Keratinocyte (primary cell): ENCODE measurements at places on chromosomes 11 and 22. TPM values are rescaled to one million over a fixed set of nuclear protein-coding genes. Genes with fewer than 3 reads are reported as not detected.

DNA sequence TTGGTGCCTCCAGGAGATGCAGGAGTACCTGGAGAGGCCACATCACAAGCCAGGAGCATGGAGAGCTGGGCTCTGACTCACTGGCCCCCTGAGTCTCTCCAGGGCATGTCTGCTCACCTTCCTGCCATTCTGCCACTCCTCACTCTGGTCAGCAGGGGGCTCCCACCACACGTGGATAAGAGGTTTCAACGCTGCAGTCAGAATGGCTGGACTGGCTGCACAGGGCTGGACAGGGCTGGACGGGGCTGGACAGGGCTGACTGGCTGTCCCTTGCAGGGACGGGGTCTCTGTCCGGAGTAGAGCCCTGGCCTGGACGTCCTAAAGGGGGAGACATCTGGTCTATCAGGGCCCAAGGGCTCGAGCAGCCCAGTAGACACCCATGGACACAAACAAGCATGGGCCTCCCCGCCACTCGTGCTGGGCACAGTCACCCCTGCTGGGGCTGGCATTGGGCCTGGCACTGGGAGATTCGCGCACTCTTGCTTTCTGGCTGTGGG, 34.6 kb downstream of the CYTH4 start:
- no peak for DNase-seq

- DNase-seq, result no peak
Observed at GRCh38 chr11:76005756-76006155, 190.7 kb downstream of the UVRAG start.

DNA sequence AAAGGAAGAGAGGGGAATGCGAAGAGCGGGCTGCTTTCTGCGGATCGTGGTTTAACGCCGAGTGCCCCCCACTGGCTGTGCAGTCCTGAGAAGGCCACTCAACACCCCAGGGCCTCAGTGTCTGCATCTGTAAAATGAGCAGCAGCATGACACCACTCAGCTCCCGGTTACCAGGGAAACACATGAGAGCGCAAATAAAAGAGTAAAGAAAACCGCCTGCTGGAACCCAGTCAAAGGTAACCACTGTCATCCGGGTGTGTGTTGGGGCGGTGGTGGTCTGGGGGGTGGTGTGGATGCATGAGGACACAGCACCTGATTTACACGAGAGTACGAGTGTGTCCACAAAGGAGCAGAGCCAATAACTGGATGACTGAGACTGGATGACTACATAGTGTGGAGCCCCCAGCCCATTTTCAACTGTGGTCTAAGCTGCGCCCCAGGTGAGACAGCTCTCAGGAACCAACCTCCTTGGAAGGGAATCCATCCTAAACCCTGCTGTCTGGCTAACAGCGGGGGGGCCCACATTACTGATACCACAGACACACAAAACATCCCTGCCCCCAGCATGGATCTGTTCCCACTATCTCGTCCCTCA, 5.7 kb downstream of the CELSR1 start:
- no peak for DNase-seq

GRCh38 chr11:125224391-125225021, 60.0 kb downstream of the PKNOX2 start:
- DNase-seq, result no peak

DNA sequence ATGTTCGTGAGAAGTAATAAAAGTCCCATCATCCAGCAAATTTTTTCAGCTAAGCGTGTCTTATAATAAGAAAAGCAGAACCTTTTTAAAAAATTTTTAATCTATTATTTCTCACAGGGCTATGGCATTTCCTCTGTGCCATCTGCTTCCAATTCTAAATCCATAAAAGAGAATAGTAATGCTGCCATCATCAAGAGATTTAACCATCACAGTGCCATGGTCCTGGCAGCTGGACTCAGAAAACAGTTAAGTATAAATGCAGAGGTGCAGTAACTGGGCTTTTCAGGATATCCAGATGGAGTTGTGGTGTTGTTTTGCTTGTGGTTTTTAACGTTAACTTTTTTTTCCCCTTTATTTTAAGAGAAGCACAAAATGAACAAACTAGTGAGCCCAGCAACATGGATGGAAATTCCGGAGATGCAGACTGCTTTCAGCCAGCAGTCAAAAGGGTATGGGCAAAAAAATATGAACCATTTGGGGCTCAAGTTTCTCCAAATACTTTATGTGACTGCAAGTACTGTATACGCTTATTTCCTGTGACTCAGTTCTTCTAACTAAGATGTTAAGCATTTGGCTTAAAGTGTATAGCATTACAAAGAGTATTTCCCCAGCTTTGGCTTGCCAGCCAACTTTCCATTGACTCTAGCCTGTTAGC, 25.2 kb downstream of the GTF2H1 start:
- no peak for DNase-seq

DNA sequence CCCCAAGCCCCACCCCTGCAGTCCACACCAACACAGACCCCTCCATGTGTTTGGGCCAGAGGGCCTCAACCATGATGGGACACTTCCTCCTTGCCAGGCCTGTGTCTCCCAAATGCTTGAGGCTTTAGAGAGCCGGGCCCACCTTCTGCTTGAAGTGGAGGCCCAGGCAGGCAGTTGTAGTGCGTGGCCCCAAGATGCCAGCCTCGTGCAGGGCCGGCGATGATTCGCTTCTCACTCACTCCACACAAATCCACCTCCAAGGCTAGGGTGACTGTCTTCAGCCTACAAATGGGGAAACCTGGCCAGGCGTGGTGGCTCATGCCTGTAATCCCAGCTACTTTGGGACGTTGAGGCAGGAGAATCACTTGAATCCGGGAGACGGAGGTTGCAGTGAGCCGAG, 5.7 kb downstream of the PRR5 start:
- no peak for DNase-seq

DNA sequence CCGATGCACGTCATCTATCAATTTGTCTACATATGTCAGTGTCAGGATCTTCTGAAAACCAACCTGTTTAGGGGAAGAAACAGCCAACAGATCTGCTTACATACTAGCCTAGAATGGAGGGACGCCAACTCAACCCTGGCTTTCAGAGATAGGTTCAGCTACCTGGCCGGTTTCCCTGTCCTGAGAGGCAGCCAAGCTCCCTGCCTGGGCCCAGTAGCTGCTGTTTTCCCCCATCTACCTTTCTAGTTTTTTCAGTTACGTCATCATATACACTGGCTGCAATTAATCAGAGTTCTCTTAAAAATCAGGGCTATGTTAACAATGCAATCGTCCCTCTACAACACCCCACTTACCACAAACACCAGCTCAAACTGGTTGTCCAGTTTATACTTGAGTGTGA, 1.0 kb downstream of the SRPRA start:
- no peak for DNase-seq

DNA sequence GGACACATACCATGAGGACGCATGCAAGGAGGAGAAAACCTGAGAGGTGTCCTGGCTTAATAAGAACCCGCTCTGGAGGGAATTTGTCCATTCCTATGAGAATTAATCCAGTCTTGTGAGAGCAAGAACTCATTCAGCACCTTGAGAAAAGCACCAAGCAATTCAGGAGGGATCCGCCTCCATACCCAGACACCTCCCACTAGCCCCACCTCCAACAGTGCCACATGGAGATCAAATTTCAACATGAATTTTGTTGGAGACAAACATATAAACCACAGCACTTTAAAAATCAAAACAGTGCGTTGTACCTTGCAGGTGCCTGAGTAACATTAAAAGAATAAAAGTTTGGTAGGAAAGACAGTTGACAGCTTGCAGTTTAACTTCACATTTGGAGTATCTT, 11.4 kb downstream of the UBE4A start:
- DNase-seq, result no peak

DNA sequence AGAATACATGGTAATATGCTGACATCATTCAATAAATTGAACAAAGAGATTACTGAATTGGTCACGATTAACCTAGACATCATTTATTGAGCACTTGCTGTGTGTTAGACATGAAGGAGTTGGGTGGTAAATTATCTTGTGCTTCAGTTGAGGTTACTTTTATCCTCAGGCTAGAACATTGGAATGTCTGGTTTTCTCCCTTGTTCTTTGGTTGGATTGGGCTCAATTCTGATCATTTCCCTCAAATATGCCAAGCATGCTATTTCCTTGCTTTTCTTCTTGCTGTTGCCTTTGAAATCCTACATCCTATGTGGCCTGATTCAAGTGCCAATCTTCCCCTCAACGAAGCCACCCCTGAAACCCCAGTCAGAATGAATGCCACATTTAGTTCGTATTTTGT, 65.8 kb downstream of the DEUP1 start:
- DNase-seq, result no peak

GRCh38 chr22:49464037-49464436, 363.6 kb downstream of the BRD1 start:
- no peak for DNase-seq

DNA sequence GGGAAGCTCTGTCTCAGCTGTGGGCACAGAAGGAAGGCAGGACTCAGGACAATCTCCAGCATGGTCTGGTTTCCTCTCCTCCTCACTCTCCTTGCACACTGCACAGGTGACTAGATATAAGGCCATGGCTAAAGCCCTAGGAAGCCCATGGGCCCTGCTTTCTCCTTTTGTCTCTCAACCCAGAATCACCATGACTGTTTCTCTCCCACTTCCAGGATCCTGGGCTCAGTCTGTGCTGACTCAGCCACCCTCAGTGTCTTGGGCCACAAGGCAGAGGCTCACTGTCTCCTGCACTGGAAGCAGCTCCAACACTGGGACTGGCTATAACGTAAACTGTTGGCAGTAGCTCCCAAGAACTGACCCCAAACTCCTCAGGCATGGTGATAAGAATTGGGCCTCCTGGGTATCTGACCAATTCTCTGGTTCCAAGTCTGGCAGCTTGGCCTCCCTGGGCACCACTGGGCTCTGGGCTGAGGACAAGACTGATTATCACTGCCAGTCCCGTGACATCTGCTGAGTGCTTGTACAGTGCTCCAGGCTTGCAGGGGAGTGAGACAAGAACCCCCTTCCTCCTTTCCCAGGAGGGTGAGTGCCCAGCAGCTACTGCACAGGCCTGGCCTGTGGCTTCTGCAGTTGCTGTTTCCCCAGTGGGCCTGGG, 104.0 kb upstream of the TOP3B start:
- no peak for DNase-seq

DNA sequence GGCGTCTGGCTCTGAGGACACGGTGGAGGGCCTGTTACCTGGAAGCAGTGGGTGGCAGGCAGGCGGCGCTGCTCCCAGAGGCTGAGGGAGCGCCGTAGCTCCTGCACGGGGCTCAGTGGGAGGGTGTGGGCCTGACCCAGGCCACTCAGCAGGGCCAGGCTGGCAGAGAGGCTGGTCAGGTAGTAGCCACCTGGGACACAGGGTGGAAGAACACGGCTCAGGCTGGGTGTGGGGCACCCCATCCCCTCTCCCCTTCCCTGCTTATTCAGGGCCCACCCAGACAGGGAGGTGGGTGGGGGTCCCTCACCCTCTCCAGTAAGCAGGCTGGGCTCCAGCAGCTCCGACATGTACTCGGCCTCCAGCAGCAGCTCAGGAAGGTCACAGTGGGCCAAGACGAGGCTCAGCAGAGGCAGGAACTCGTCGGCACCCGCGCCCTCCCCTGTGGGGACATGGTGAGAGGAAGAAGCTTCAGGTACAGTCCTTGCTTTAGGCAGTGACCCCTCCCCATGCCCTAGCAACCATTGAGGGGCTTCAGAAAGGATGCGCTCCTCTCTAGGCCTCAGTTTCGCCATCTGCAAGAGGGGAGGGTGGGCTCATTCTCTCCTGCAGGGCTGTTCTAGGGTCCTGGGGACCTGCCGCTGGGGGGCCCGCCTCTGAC, 2.9 kb downstream of the RIN1 start:
- no peak for DNase-seq

DNA sequence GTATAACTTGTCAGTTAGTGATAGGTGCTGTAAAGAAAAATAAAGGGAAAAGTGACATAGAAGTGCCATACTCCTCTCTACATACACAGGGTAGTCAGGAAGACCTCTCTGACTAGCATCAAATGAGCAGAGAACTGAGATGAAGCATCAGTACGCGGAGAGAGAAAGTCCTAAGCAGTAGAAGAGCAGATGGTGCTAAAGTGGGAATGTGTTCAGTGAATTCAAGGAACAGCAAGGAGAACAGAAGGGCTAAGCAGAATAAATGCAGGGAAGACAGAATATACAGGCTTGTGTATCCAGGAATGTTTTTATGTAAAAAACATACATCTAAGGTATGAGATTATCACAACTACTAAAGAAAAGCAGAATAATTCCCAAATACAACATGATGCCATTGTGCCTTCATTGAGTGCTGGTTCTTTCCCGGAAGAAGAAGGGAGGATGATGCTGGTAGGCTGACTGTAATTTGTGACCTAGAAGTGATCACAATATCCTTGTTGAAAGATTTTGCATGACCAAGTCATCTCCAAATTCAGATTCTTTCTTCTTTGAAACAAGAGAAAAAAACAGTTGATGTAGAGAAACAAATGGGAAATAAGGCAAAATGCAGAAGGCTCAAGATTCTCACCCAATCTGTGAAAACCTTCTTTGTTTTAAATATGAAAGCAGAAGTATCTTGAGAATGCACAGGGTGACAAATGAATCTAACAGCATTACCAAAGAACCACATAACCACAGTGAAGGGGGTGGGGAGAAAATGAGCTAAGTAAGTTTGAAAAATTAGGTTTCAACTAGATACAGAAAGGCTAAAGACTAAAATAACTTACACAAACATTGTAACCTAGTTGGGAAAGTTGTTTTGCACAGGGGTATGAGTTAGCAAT, 20.5 kb downstream of the MRE11 start:
- no peak for DNase-seq

Gene CRYBA4
- polyA plus RNA-seq, result not detected in 3 replicates

Gene OR5M3
- polyA plus RNA-seq, result not detected in 3 replicates

Gene NEU3
- polyA plus RNA-seq, result 7.1 to 10.2 TPM (median 8.2 TPM) in 3 replicates

Gene EMID1
- polyA plus RNA-seq, result not detected in 3 replicates

Gene MRE11
- 6.9 to 12.4 TPM (median 7.0 TPM) in 3 replicates for polyA plus RNA-seq

Gene PACSIN3
- 28.1 to 32.9 TPM (median 32.6 TPM) in 3 replicates for polyA plus RNA-seq

Gene CD6
- 0.03 TPM in 3 replicates for polyA plus RNA-seq

Gene CD3D
- polyA plus RNA-seq, result not detected in 3 replicates

Gene KRTAP5-9
- 0.05 to 0.12 TPM in 2 of 3 replicates, not detected in the other for polyA plus RNA-seq
